ENCODE measurements at places on chromosomes 1 and 21. TPM values are rescaled to one million over a fixed set of nuclear protein-coding genes. Genes with fewer than 3 reads are reported as not detected.

The RSPH1 gene
- 0.17 TPM for total RNA-seq

The NT5C1A gene
- total RNA-seq: not detected

The LRRC71 gene
- not detected for total RNA-seq

The WNT4 gene
- total RNA-seq: not detected

The C8B gene
- not detected for total RNA-seq

The PRR9 gene
- total RNA-seq: not detected

The ZNF593OS gene
- total RNA-seq: not detected

The HSD11B1 gene
- total RNA-seq: 28.8 TPM

The SMIM1 gene
- 2.8 TPM for total RNA-seq

The LYPD8 gene
- total RNA-seq: not detected

The VANGL2 gene
- under 0.01 TPM for total RNA-seq

The LAD1 gene
- not detected for total RNA-seq
